Stimulated activated CD8-positive, alpha-beta memory T cell treated with anti-CD3 and anti-CD28 coated beads, Interleukin-15, amount 100 ng/mL, for 1 hour (primary cell): ENCODE measurements at places on chromosomes 5 and 9.

GRCh38 chr5:123282444-123282843 is 140.8 kb downstream of the CEP120 start:
- no peak for DNase-seq

- no peak for DNase-seq
Observed at GRCh38 chr5:97764700-97765099, 581.7 kb upstream of the RIOK2 start.

DNA sequence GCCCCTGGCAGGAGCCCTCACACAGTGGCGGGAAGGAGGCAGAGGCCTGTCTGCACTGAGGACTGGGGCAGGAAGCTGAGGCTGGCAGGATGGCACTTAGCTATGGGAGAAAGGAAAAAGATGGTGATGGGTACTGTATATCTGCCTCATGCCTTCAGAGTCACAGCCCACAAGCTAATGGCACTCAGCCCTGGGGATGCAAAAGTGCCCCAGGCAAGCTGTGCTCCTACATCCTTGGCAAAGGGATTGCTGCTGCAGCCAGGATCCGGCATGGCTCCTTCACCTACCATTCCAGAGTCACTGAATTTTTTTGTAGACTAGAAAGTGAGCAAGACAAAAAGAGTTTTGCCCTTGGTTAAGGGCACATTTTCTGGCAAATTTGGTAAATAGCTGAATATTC is 8.7 kb downstream of the ACSL6 start:
- no peak for DNase-seq

GRCh38 chr5:5638211-5638610 is 215.7 kb downstream of the ICE1 start:
- no peak for DNase-seq

DNA sequence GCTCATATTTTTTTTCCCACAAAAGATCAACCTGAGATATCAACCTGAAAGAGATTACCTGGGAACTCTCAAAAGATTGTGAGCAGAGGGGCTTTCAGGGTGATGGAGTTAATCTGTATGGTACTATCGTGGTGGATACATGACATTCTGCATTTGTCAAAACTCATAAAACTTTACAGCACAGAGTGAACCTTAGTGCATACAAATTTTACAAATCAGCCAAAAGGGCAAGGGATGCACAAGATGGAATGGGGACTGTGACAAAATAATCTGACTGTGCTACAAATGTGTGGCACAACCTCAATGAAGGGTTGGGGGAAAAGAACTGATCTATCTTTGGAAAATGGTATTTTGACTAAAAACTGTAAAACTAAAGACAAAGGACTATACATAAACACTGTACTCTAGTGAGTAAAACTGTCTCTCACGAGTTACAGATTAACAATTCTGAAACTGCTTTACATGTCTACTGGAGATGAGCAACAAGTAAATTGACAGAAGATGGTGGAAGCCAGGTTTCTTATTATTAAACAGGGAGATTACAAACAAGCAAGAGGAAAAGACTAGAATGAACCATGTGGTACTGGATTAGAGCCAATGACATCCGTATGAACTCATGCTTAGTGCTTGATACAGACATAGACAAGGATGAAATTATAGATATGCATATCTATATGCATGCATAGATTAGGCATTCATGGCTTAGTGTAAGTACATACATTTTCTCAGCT is 24.8 kb upstream of the RLN1 start:
- DNase-seq, result no peak

DNA sequence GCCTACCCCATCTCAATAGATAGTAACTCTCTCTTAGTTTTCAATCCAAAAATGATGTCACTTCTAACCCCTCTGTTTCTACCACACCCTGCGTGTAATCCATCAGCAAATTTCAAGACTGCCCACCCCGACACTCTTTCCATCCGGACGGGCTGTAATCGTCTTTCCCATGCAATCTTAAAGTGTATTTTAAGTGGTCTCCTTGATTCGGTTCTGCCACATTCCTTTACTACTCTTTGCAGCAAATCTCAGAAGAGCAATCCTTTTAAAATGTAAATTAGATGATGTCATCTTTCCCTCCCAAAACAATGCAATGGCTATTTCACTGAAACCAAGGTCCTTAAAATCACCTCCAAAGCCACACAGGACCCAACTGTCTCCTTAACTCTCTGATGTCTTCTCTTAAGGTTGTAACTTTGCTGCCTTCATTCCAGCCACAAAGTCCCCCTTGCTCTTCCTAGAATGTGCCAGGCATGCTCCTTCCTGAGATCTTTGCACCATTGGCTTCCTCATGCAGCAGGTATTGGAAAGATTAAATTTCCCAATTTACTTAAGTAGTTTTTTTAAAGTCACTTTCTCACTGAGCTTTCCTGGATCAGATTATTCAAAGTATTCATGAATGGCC is 932.5 kb upstream of the WWC1 start:
- no peak for DNase-seq
